ENCODE measurements at places on chromosomes 2 and 18.

- no peak for DNase-seq
- H3K4me3 ChIP-seq, result no peak overlapping the region
- no peak overlapping the region for H3K27ac ChIP-seq
- H3K36me3 ChIP-seq, result no peaks in the 10 kb centered on the region
- no peaks in the 10 kb centered on the region for H3K4me1 ChIP-seq
Observed at GRCh38 chr2:25125189-25125588, 43.2 kb downstream of the POMC start.

GRCh38 chr18:46630160-46630559, 26.9 kb downstream of the LOXHD1 start:
- H3K36me3 ChIP-seq, result no peaks in the 10 kb centered on the region
- H3K27me3 ChIP-seq, result peaks cover 2% of the 10 kb centered on the region
- H3K4me1 ChIP-seq, result no peaks in the 10 kb centered on the region

GRCh38 chr18:74351354-74351753, 35.7 kb downstream of the C18orf63 start:
- DNase-seq, result peak; percentile 31
- peaks cover 3% of the 10 kb centered on the region for H3K4me1 ChIP-seq
- no peaks in the 10 kb centered on the region for H3K27me3 ChIP-seq
- no peak overlapping the region for H3K4me3 ChIP-seq
- H3K36me3 ChIP-seq, result no peaks in the 10 kb centered on the region

DNA sequence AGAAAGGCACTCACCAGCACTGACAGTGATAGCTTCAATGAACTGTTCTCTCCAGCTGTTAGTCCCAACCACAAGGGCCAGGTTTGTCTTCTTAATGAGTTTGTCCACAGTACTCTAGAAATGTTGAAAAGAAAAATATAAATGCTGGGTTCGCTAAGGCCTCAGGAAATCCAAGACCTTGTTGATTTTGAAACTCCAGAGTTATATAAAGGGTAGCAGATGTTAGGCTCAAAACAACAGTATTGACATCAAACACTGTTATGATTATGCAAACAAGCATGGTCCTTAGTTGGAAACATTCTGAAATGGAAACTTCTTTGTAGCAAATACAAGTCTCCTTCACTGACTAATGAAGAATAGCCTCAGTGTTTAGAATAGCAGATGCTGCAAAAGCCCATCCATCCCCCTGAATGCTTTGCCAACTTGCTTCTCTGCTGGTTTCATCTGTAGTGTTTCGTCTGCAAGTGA, 291.1 kb downstream of the SLC8A1 start:
- no peak overlapping the region for H3K4me3 ChIP-seq
- H3K36me3 ChIP-seq, result no peaks in the 10 kb centered on the region
- no peaks in the 10 kb centered on the region for H3K4me1 ChIP-seq
- H3K27ac ChIP-seq, result no peak overlapping the region
- DNase-seq, result no peak

DNA sequence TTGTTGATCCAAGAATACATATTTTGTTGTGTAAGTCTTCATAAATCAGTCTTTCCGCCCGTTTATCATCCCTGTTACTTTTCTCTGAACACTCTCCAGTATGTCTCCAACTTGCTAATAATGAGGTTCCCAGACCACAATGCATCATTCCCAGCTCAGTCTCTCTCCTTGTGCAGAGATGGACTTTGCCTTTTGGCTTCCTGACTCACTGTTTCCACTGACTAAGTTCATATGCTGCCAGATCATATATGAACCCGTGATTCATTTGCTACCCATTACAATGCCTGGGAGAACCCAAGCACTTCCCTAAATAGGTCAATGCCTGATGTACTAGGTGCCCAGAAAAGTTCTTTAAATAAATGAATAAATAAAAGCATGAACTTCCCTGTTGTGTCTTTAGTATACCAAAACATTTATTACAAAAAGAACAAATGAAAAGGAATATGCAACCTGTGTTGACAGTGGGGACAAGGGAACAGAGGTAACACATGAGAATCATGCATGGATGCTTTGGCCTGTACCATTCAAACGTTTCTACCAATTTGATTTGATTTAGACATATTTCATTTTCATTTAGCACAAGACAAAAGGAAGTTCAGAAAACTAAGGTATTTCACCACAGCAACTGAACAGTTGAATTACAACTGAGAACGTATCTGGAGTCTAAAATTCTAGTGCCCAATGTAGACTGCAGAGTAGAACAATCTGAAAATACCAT, 215.4 kb upstream of the HNRNPA3 start:
- H3K27me3 ChIP-seq, result no peaks in the 10 kb centered on the region
- H3K36me3 ChIP-seq, result no peaks in the 10 kb centered on the region
- H3K4me1 ChIP-seq, result peaks cover 10% of the 10 kb centered on the region
- no peak overlapping the region for H3K4me3 ChIP-seq

- no peak for DNase-seq
- no peaks in the 10 kb centered on the region for H3K36me3 ChIP-seq
- no peaks in the 10 kb centered on the region for H3K4me1 ChIP-seq
- no peak overlapping the region for H3K27ac ChIP-seq
Observed at GRCh38 chr2:210895132-210895531, 338.7 kb downstream of the CPS1 start.

DNA sequence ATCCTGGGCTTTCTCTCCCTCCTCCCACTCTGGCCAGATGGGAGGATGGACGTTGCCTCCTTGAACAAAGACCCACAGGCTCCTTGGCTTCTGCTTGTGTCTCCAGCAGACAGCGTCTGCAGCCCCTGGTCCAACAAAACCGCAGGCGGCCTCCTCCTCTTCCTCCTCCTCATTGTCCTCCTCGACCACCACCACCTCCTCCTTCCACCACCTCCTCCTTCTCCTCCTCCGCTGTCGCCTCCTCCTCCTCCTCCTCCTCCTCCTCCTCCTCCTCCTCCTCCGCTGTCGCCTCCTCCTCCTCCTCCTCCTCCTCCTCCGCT, 45.7 kb upstream of the ALPP start:
- no peaks in the 10 kb centered on the region for H3K4me1 ChIP-seq
- no peak for DNase-seq
- no peak overlapping the region for H3K4me3 ChIP-seq
- H3K27me3 ChIP-seq, result no peaks in the 10 kb centered on the region
- H3K36me3 ChIP-seq, result no peaks in the 10 kb centered on the region

DNA sequence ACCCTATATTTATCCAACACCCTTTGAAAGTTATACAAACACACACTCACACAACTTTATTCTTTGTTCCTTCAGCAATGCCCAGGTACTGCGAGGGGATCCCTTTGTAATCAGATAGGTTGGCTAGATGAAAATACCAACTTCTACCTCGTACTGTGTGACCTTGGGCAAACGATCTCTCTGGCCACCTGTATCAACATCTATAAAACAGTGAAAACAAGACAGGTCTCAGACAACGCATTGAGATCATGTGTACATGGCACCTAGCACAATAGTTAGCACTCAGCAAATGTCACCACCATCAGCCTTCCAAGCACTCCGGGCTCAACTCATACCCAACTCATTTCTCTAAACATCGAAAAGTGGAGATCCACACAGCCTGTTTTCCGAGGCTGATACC, 118.4 kb upstream of the PPP1CB start:
- H3K27me3 ChIP-seq, result no peaks in the 10 kb centered on the region
- H3K4me3 ChIP-seq, result no peak overlapping the region
- no peaks in the 10 kb centered on the region for H3K36me3 ChIP-seq
- peak overlapping the region; percentile 40 for H3K27ac ChIP-seq

- peak; percentile 77 for DNase-seq
- H3K36me3 ChIP-seq, result no peaks in the 10 kb centered on the region
- no peak overlapping the region for H3K27ac ChIP-seq
Observed at GRCh38 chr2:176534798-176535466, 265.7 kb downstream of the MTX2 start.

DNA sequence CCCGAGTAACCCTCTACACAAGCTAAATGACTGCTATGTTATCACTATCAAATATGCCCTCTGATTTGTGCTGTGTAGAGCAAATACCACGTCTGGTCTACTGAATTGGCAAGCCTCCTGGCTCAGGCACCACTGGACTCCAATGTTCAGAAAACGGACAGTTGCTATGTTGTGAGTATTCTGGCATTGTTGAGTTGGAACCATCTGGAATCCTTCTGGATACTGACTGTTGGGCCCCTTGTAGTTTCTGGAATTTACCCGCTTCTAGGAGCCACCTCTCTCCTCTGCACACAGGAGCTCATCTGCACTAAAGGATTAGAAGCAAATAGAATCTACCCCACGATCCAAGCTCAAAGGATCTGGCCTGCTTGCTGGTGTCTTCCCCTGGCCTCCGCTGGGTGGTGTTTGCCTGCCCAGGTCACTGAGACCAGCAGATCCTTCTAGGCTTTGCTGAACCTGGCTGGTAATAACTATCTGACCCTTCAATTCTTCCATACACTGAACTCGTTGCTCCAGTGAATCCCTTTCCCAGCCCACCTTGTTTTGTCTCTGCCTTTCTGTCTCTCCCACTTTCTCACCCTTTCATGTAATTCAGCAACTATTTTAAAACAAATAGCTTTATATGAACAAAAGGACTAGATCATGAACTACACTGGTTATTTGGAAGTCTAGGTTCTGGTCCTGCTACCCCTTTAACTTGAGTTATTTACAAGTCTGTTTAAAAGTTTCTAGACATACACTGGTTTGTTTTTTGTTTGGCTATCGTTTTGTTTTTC, 2.1 kb upstream of the HAAO start:
- no peak for DNase-seq
- H3K4me1 ChIP-seq, result peaks cover 4% of the 10 kb centered on the region
- no peaks in the 10 kb centered on the region for H3K36me3 ChIP-seq
- no peak overlapping the region for H3K4me3 ChIP-seq
- H3K27ac ChIP-seq, result no peak overlapping the region

- no peaks in the 10 kb centered on the region for H3K36me3 ChIP-seq
- no peak overlapping the region for H3K27ac ChIP-seq
- H3K4me3 ChIP-seq, result no peak overlapping the region
- no peak for DNase-seq
- no peaks in the 10 kb centered on the region for H3K27me3 ChIP-seq
Observed at GRCh38 chr2:85917887-85918795, 29.4 kb upstream of the ST3GAL5 start.

Measured in astrocyte (in vitro differentiated cells and primary cell).